ENCODE measurements at places on chromosomes 5 and 9.

- no peak for DNase-seq
Measured at GRCh38 chr5:159215886-159216285, 6.5 kb upstream of the RNF145 start.

GRCh38 chr5:169213479-169213878, 87.5 kb downstream of the SLIT3 start:
- DNase-seq, result no peak

- peak; percentile 44 for DNase-seq
Measured at GRCh38 chr5:178249191-178249989, 16.8 kb upstream of the PHYKPL start.

DNA sequence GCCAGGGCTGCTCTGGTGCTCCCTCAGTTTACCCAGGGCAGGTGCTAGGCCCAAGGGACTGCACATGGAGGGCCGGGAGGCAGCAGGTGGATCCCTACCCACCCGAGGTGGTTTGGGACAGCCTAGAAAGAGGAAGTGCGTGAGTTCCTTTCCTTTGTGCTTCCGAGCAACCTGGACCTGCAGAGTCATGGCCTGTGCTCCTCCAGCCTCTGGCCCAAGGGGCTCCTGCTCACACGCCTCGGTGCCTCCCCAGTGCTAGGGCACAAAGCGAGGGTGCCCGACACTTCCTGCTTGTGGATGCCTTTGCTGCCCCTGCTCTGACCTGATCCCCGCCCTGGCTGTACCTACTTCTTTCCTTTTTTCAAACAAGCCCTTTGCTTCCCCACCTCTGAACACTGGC, 79.3 kb downstream of the RXRA start:
- peak; percentile 59 for DNase-seq

- no peak for DNase-seq
Measured at GRCh38 chr5:93250424-93250823, 330.6 kb downstream of the NR2F1-AS1 start.

DNA sequence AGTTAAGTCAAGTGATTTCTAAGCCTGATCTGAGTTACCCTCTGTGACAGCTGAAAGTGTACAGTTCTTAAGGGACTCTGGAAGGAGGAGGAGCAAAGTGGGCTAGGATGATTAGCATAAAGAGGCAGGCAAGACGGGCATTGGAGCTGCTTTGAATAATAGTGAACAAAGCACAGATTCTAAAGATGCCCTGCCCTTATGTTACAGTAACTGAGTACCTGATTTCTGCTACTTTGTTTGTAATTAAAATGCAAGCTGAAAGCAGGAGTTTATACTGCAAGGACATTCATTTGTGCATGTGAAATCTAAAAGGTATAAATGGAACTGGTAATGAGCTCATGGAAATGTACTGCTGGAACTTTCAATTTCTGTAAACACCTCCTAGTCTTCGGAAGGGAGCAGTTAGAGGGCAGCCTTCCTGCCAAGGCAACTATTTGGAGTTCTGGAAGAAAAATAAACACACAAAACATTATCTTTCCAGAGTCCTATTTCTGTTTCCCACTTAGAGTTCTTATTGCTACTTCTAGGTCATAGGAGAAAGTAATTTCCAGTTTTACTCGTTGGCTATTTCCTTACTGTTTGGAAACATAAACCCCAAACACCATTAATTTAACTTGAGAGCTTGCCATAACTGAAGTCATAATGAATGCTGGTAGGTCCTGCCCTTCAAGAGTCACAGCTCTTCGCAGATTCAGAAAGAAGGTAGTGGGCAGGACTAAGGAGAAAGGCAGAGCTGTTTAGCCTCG, at the start of gene RANBP3L:
Gene RANBP3L (minus strand): TSS at position 45 of the 746 bp plus-strand sequence. CDS start 486 bp downstream, outside the sequence.
- DNase-seq, result no peak

GRCh38 chr5:179348011-179348530, 2.8 kb upstream of the ADAMTS2 start:
- DNase-seq, result no peak

GRCh38 chr9:85417674-85418073, 324.1 kb downstream of the AGTPBP1 start:
- DNase-seq, result no peak

- DNase-seq, result peak; percentile 49
Measured at GRCh38 chr9:117644133-117644931, 59.9 kb upstream of the TLR4 start.

DNA sequence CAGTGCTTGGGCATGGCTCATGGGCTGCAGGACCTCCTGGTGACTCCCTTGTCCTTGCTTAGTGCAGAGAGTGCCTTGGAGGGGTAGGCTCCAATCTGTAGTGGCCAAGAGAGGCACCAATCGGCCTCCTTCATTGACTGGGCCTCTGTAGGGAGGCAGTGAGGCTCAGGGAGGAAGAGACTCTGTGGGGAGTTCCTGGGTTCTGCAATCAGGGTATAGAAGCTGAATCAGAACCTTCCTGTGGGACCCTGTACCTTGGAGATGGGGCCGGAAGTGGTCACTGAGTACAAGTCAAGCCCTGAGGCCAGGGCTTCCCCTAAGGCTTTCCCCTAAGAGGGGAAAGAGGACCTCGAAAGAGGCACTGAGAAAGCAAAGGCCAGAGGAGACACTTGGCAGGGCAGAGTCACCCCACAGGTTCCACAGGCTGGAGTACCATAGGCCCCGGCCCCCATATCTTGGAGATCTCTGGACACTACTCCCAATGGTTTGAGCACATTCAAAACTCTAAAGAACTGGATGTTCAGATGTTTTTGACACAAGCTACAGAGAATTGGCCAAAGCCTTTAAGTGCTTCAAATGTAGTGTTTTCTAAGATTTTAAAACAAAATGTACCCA, 190.5 kb downstream of the HSPA4 start:
- DNase-seq, result no peak

GRCh38 chr5:32419791-32420190, 24.7 kb downstream of the ZFR start:
- DNase-seq, result no peak

DNA sequence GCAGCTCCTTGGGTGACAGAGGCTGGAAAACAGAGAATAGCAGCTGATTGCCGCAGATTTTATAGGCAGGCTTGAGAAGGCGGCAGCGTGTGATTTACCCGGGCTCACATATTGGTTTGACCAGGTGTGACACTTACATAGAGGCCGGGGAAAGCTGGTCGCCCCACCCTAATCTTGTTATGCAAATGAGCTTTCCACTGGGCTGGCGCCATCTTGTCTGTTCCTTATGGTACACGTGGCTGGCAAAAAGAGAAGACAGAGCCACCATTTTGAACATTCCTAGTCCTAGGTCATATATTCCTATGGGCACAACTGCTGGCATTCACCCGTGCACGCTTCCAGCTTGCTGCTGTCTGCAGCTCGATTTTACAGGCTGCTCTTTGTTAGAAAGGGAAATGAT, 11.3 kb upstream of the SPZ1 start:
- DNase-seq, result no peak

DNA sequence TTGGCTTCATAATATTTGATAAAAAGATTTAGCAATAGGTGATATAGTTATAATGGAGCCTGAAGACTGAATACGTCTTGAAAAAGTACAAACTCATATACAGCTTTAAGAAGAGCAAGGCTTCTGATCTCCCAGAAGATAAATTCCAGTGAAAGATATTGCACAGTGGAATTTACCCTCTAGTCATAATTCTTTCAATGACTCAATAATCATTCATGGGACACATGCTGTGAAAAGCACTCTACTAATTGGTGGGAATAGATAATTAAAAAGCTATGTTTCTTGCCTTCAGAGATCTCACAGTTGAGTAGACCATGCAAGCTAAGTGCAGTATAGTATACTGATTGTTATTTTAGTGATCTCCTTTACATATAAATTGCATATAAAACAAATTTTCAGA, 538.6 kb upstream of the CYLC2 start:
- no peak for DNase-seq
